Neural progenitor cell (in vitro differentiated cells): ENCODE measurements at places on chromosomes 7 and 10. TPM values are rescaled to one million over a fixed set of nuclear protein-coding genes. Genes with fewer than 3 reads are reported as not detected.

- no peak overlapping the region for H3K4me3 ChIP-seq
- peaks cover 4% of the 10 kb centered on the region for H3K36me3 ChIP-seq
- H3K27ac ChIP-seq, result no peak overlapping the region
- H3K4me1 ChIP-seq, result no peaks in the 10 kb centered on the region
- DNase-seq, result no peak
Measured at GRCh38 chr7:2725178-2726105, 37.4 kb downstream of the AMZ1 start.

- no peak overlapping the region for H3K4me3 ChIP-seq
- no peaks in the 10 kb centered on the region for H3K27me3 ChIP-seq
- H3K27ac ChIP-seq, result no peak overlapping the region
- no peaks in the 10 kb centered on the region for H3K4me1 ChIP-seq
Measured at GRCh38 chr7:50669890-50670289, 104.7 kb upstream of the DDC start.

GRCh38 chr7:3825491-3825890 is 524.4 kb downstream of the SDK1 start:
- H3K36me3 ChIP-seq, result no peaks in the 10 kb centered on the region
- H3K4me1 ChIP-seq, result peaks cover 4% of the 10 kb centered on the region
- H3K27ac ChIP-seq, result no peak overlapping the region
- no peaks in the 10 kb centered on the region for H3K27me3 ChIP-seq
- H3K4me3 ChIP-seq, result no peak overlapping the region
- no peak for DNase-seq

GRCh38 chr7:137287651-137288258 is 55.8 kb downstream of the PTN start:
- DNase-seq, result peak; percentile 26
- H3K4me1 ChIP-seq, result no peaks in the 10 kb centered on the region
- no peak overlapping the region for H3K4me3 ChIP-seq
- H3K27me3 ChIP-seq, result no peaks in the 10 kb centered on the region
- H3K27ac ChIP-seq, result no peak overlapping the region
- H3K36me3 ChIP-seq, result no peaks in the 10 kb centered on the region

- H3K4me1 ChIP-seq, result no peaks in the 10 kb centered on the region
- no peaks in the 10 kb centered on the region for H3K36me3 ChIP-seq
- no peaks in the 10 kb centered on the region for H3K27me3 ChIP-seq
- DNase-seq, result no peak
- no peak overlapping the region for H3K27ac ChIP-seq
Measured at GRCh38 chr10:62778125-62778524, 26.4 kb upstream of the ADO start.

- no peak overlapping the region for H3K4me3 ChIP-seq
- H3K27me3 ChIP-seq, result no peaks in the 10 kb centered on the region
- H3K36me3 ChIP-seq, result no peaks in the 10 kb centered on the region
- DNase-seq, result no peak
- no peak overlapping the region for H3K27ac ChIP-seq
Measured at GRCh38 chr10:85187047-85187446, 858.7 kb downstream of the CCSER2 start.

GRCh38 chr7:141541375-141541774 is 9.8 kb upstream of the AGK start:
- no peak for DNase-seq
- H3K4me1 ChIP-seq, result peaks cover 4% of the 10 kb centered on the region
- H3K27ac ChIP-seq, result no peak overlapping the region
- H3K27me3 ChIP-seq, result no peaks in the 10 kb centered on the region
- H3K4me3 ChIP-seq, result no peak overlapping the region

GRCh38 chr10:47322300-47323061 is at the start of gene GDF2:
GDF2 (plus strand) TSS chr10:47322454; CDS start chr10:47322669, 215 bp downstream.
- H3K27ac ChIP-seq, result no peak within 1 kb of the TSS
- no peak for DNase-seq
- H3K27me3 ChIP-seq, result no peaks in the 10 kb centered on the region
- H3K4me3 ChIP-seq, result no peak within 1 kb of the TSS
- H3K4me1 ChIP-seq, result no peaks in the 10 kb centered on the region
- H3K36me3 ChIP-seq, result no peaks in the 10 kb centered on the region

- H3K27me3 ChIP-seq, result no peaks in the 10 kb centered on the region
- DNase-seq, result no peak
- H3K27ac ChIP-seq, result no peak overlapping the region
- H3K36me3 ChIP-seq, result no peaks in the 10 kb centered on the region
- H3K4me1 ChIP-seq, result peaks cover 17% of the 10 kb centered on the region
Measured at GRCh38 chr7:133268355-133268754, 15.5 kb downstream of the EXOC4 start.

GRCh38 chr7:20798081-20798693 is 11.5 kb upstream of the SP8 start:
- peaks cover 35% of the 10 kb centered on the region for H3K27me3 ChIP-seq
- H3K4me1 ChIP-seq, result peaks cover 50% of the 10 kb centered on the region
- peak overlapping the region; percentile 89 for H3K4me3 ChIP-seq
- peak; percentile 89 for DNase-seq
- peak overlapping the region; percentile 70 for H3K27ac ChIP-seq

DNA sequence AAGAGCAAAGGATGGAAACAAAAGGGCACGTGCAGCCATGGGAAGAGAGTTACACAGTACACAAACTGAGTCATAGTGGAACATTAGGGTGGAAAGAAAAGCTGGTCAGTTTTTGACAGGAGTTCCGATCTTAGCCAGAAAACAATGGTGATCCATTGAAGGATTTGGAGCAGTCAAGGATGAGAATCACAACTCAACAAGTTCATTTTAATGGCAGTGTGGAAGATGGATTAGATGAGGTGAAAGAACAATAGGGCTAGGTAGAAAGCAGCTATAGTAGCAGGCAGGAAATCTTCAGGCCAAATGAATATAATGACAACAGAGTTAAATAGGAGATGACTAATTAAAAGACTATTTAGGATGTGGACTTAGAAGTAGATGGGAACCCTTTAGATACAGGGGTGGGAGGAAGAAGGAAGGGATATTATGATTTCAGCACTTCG is 136.3 kb downstream of the DOCK4 start:
- no peak overlapping the region for H3K27ac ChIP-seq
- H3K4me1 ChIP-seq, result no peaks in the 10 kb centered on the region
- H3K4me3 ChIP-seq, result no peak overlapping the region

GRCh38 chr10:23325132-23325531 is 19.5 kb downstream of the C10orf67 start:
- H3K4me1 ChIP-seq, result no peaks in the 10 kb centered on the region
- no peak overlapping the region for H3K27ac ChIP-seq
- no peak for DNase-seq

GPR141 gene
- total RNA-seq, result 1.2 and 2.6 TPM in 2 replicates

SUN3 gene
- total RNA-seq, result not detected in 2 replicates

AMPH gene
- total RNA-seq, result 21.2 and 22.8 TPM in 2 replicates

TMEM176A gene
- total RNA-seq, result 0.62 TPM in 1 of 2 replicates, not detected in the other

GIMAP8 gene
- total RNA-seq, result not detected in 2 replicates
